RWPE2 (cell line): ENCODE measurements at places on chromosomes 12 and 14.

- no peak for DNase-seq
Observed at GRCh38 chr12:62426089-62426488, 40.5 kb upstream of the MON2 start.

DNA sequence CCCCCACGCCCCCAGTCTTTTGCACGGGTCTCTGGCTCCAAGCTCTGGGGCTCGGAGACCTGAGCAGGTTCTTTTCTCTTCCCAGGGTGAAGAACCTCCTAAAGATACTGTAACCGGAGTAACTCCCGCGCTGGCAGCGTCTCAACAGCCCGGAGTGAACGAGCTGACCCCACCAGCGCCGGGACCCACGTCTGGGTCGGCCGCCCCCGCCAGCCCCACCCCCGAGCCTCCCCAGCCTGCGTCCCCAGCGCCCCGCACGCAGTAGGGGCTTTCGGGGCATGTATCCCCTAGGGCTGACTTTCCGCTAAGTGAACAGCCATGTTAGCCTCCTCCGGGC lies 858 bp downstream of the SLC35F4 start:
- DNase-seq, result no peak

GRCh38 chr12:26831951-26832821 lies 808 bp downstream of the ITPR2 start:
- DNase-seq, result no peak

GRCh38 chr12:9364224-9365176 lies 156.3 kb upstream of the PZP start:
- no peak for DNase-seq

DNA sequence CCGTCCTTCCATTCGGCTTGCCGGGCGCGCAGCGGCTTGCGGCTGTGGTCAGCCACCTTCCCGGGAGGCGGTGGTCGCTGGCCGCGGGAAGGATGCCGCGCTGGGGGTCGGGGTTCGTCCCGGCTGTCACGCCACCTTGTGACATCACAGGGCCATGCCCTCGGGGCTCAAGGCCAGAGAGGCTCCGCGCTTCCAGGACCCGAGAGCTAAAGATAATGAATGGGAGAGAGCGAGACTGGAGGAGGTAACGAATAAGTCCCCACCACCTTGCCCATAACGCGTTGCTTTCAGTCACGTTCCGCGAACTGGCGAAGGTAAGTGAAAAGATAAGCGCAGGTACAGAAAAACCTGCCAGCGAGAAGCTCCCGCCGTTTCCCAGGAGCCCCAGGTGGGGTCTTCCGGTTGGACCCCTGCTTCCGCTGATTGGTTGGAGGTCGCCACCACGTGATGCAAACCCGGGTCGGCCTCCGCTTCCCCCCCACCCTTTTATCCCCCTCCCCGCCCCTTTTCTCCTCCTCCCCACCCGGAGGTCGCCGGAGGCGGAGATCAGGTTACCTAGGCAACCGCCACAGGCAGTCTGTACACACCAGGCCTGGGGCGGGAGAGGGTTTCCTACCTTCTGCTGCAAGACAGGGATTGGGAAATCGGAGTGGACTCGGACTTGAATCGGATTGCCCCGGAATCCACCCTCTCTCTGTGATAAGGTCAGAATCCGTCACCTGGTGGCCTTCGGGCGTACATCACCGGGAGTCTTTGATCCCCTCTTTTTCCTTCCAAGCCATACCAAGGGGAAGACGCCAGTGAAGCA lies at the start of gene LRRC9:
LRRC9 (plus strand) TSS at position 575 of the 808 bp plus-strand sequence.
- peak; percentile 66 for DNase-seq

DNA sequence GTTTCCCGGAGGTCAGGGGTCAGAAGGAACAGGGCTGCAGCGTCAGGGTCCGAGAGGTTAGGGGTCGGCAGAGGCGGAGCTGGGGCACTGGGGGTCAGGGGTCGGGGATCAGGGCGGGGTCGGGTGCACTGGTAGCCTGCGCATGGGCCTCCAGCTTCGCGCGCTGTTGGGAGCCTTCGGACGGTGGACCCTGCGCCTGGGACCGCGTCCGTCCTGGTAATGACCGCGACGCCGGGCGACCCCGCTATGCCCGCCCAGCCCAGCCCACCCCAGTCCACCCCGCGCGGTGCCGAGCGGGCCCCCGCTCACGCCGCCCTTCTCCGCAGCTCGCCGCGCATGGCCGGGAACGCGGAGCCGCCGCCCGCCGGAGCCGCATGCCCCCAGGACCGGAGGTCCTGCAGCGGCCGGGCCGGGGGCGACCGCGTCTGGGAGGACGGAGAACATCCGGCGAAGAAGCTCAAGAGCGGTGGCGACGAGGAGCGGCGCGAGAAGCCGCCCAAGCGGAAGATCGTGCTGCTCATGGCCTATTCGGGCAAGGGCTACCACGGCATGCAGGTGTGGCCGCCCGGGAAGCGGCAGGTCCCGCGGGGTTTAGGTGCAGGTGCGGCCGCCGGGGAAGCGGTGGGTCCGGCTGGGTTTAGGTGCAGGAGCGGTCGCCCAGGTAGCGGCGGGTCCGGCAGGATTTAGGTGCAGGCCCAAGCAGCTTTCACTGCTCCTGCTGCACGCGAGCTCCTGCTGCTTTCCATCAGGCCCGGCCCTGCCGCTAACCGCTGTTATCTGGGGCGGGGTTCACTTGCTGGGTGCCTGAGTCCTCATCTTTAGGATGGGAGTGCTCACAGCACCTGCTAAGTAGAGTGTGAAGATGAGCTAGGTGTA lies 743 bp downstream of the PUS1 start:
- DNase-seq, result peak; percentile 69

- DNase-seq, result no peak
Observed at GRCh38 chr12:67096533-67097318, 172.4 kb upstream of the CAND1 start.

GRCh38 chr14:76324133-76324532 lies 51.8 kb upstream of the ESRRB start:
- DNase-seq, result peak; percentile 54

DNA sequence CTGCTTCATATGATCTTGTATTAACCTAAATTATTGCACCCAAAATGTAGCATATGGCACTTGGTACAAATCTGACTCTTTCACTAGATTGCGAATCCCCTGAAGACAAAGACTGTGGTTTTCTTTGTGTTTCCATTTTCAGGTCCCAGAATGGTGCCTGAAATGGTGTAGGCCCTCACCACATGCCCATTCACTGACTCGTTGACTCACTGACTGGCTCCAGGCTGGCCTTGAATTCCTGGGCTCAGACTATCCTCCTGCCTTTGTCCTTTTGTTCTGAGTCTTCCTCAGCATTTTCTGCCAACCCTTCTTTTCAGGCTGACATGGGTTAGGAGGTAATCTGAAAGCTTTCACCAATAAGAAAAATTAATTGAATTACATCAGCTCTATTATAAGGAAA lies 368.7 kb upstream of the GARIN6 start:
- no peak for DNase-seq

DNA sequence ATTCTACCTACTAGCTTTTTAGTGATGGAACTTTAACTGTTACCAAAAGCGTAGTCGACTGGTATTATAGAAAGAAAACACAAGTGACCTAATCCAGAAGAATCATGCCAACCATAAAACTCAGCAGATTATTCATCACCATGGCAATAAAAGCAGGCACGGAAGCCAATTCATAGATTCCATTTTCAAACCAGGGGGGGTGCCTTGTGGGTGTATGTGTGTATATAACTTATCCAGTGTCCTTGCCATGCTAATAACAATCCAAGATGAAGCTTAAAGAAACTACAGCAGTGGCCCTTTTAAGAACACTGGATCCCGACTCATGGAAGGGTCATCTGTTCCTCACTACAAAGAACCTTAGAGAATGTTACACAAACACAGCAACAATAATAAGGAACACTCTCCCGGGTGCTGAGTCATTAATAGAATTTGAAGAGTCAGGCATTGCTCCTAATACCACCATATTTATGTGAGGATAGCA lies 61.0 kb downstream of the EPS8 start:
- no peak for DNase-seq

DNA sequence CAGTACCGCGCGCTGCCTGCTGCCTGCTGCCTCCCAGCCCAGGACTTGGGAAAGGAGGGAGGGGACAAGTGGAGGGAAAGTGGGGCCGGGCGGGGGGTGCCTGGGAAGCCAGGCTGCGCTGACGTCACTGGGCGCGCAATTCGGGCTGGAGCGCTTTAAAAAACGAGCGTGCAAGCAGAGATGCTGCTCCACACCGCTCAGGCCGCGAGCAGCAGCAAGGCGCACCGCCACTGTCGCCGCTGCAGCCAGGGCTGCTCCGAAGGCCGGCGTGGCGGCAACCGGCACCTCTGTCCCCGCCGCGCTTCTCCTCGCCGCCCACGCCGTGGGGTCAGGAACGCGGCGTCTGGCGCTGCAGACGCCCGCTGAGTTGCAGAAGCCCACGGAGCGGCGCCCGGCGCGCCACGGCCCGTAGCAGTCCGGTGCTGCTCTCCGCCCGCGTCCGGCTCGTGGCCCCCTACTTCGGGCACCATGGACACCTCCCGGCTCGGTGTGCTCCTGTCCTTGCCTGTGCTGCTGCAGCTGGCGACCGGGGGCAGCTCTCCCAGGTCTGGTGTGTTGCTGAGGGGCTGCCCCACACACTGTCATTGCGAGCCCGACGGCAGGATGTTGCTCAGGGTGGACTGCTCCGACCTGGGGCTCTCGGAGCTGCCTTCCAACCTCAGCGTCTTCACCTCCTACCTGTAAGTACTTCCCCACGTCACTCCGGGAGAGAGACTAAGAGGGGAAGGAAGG lies at the start of gene LGR5:
LGR5 (plus strand) TSS at position 186 of the 732 bp plus-strand sequence; CDS start at position 469, 283 bp downstream.
- DNase-seq, result peak; percentile 41
